ENCODE measurements at places on chromosomes 6 and 20.

DNA sequence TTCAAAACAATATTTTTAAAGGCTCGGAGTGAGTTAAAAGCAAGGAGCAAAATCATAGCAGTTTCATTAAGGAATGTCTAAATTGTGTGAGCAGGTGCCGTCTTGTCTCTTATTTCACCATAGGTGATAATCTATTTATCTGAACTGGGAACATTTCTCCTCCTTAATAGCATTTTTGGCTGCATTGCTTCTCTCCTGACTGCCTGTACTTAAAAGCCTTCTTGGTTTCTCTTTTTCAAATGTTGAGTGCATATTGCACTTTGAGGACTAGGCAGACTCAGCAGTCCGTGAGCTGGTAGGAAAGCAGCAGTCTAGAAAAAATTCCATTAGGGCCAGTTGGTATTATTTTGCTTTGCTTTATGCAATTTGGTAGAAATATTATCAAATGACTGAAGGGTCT is 645.9 kb downstream of the GRIK2 start:
- no peak for DNase-seq

- DNase-seq: no peak
These were observed 43.1 kb downstream of the JPH2 start for GRCh38 chr20:44143936-44144335.

DNA sequence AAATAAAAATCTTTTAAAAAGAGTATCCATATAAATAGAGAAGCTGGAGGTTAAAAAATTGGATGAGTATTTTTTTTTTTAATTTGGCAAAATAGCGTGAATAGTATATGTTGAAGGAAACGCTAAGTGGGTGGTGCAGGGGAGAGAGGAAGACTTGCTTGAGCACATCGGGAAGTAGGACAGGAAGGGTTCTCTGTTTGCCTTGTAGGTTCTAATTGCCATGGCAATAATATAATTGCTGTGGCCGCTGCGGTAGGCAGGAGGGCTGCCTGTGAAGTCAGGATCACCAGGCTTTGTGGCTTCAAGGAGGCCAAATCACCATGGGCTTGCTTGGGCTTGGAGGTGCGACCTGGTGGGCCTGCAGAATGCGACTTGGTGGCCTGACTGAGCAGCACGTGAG is 35.1 kb downstream of the IGF2R start:
- no peak for DNase-seq

- no peak for DNase-seq
These were observed 745.1 kb upstream of the MARCKS start for GRCh38 chr6:113112086-113112485.

GRCh38 chr6:87103977-87104601 is 9.2 kb upstream of the CGA start:
- no peak for DNase-seq

GRCh38 chr6:79469376-79470246 is 67.6 kb downstream of the LCA5 start:
- no peak for DNase-seq

DNA sequence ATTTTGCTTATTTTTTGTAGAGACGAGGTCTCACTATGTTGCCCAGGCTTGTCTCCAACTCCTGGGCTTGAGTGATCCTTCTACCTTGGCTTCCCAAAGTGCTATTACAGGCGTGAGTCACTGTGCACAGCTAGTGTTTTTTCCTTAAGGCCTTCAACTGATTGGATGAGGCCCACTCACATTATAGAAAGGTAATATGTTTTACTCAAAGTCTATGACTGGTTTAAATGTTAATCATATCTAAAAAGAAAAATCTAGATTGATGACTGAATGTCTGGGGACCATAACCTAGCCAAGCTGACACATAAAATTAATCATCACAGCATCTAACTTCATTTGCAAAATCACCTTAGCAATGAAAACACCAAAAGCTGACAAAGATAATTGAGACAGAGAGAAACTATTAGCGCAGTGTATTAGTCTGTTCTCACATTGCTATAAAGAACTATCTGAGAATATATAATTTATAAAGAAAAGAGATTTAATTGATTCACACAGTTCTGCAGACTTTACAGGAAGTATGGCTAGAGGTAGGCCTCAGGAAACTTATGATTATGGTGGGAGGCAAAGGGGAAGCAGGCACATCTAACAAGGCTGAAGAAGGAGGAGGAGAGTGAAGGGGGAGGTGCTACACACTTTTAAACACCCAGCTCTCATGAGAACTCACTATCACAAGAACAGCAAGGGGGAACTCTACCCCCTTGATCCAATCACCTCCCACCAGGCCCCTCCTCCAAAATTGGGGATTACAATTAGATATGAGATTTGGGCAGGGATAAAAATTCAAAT is 66.8 kb upstream of the ARHGAP18 start:
- DNase-seq: no peak

DNA sequence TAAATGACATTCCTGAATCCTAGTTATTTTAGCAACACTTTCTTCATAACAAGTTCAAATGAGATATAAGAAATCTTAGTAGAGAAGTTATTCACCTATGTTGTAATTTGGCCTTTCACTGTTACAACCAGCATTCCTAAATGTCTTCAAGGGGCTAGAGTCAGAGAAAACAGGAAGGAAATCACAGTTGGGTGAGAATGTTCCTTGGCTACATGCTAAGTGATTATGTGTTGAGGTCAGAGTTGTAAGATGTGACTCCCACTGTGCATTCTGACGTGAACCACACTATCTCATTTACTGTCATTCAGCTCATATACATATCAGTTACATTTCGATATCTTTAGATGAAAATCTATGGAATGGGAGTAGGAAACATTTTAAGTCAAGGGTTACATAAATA is 51.0 kb upstream of the MLIP start:
- DNase-seq: no peak

DNA sequence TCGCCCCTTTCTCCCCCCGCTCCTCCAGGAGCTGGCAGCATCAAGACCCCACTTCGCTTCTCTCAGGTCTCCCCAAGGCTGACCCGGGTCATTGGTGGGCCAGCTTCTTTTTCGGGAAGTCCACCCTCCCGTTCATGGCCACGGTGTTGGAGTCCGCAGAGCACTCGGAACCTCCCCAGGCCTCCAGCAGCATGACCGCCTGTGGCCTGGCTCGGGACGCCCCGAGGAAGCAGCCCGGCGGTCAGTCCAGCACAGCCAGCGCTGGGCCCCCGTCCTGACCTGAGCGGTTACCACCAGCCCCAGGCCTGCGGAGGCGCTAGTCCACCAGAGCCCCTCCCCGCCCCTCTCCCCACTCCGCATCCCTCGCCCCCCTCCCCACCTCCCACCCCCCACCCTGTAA is 1.0 kb downstream of the PPDPF start:
- DNase-seq: no peak

DNA sequence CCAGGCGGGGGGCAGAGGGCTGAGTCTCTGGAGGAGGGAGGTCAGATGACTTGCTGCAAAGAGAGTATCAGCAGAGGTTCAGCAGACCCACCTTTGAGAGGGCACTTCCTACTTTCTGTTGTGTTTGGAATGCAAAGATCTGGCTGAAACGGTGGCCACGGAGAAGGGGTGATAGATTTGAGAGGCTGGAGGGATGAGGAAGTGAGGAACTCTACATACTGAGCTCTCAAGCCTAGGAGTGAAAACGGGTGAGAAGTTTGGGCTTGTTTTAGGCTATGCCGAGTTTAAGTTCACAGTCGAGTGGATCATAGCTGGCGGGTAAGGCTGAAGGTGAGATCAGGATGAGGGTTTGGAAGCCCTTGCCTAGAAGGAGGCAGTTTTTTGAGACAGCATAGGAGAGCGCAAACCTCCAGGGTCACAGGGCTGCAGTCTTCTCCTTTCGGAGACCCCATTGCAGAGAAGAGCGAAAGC is 477 bp upstream of the ITPA start:
- no peak for DNase-seq
